Endothelial cell of umbilical vein (primary cell): ENCODE measurements at places on chromosomes 16 and 17. TPM values are rescaled to one million over a fixed set of nuclear protein-coding genes. Genes with fewer than 3 reads are reported as not detected.

Gene SLFN14
- not detected in 2 replicates for total RNA-seq

Gene DYNLRB2
- total RNA-seq, result not detected in 2 replicates

Gene DNAI2
- not detected in 2 replicates for total RNA-seq

Gene NARF
- total RNA-seq, result 83.4 and 85.6 TPM in 2 replicates

Gene GP2
- not detected in 2 replicates for total RNA-seq

Gene KRTAP2-1
- not detected in 2 replicates for total RNA-seq

Gene CFDP1
- total RNA-seq, result 49.6 and 53.8 TPM in 2 replicates

Gene NGFR
- total RNA-seq, result not detected in 2 replicates

Gene PIRT
- total RNA-seq, result not detected in 2 replicates

Gene MBTD1
- total RNA-seq, result 10.9 and 14.0 TPM in 2 replicates

Gene CCT6B
- total RNA-seq, result 0.78 and 1.6 TPM in 2 replicates

Gene PRSS53
- 2.8 and 4.5 TPM in 2 replicates for total RNA-seq

Gene HBQ1
- not detected in 2 replicates for total RNA-seq

Gene GSDMA
- not detected in 2 replicates for total RNA-seq

Gene ZNF750
- 0.23 and 0.80 TPM in 2 replicates for total RNA-seq

Gene MYO1C
- total RNA-seq, result 195 and 206 TPM in 2 replicates

Gene CACNG1
- total RNA-seq, result not detected in 2 replicates

Gene ZSCAN10
- not detected in 2 replicates for total RNA-seq

Gene WSCD1
- total RNA-seq, result 45.7 and 49.4 TPM in 2 replicates

Gene HNF1B
- not detected in 2 replicates for total RNA-seq

Gene C17orf78
- not detected in 2 replicates for total RNA-seq

Gene VAT1L
- 1.5 and 2.1 TPM in 2 replicates for total RNA-seq

Gene WIPF2
- total RNA-seq, result 29.0 and 30.4 TPM in 2 replicates

Gene RFFL
- total RNA-seq, result 14.1 and 14.2 TPM in 2 replicates

Gene CMTM2
- total RNA-seq, result not detected in 2 replicates

Gene SPATA32
- not detected in 2 replicates for total RNA-seq

Gene ANKRD40CL
- total RNA-seq, result not detected in 2 replicates

Gene SLC5A10
- not detected in 2 replicates for total RNA-seq

Gene CD300LB
- not detected in 2 replicates for total RNA-seq

Gene AGRP
- total RNA-seq, result not detected in 2 replicates

Gene CHRNE
- 0.76 and 0.84 TPM in 2 replicates for total RNA-seq

Gene CRHR1
- total RNA-seq, result not detected in 2 replicates

Gene PGP
- total RNA-seq, result 29.6 and 32.0 TPM in 2 replicates

Gene KRTAP1-4
- total RNA-seq, result not detected in 2 replicates

Gene KIF19
- 0.21 and 0.84 TPM in 2 replicates for total RNA-seq

Gene CD300E
- not detected in 2 replicates for total RNA-seq

Gene ZDHHC1
- 12.9 and 14.4 TPM in 2 replicates for total RNA-seq

Gene SPEM1
- total RNA-seq, result not detected in 2 replicates

Gene YBX2
- 0.31 TPM in 1 of 2 replicates, not detected in the other for total RNA-seq

Gene PPM1E
- total RNA-seq, result not detected in 2 replicates

Gene DHRS7C
- not detected in 2 replicates for total RNA-seq

Gene CMTR2
- 15.5 and 18.8 TPM in 2 replicates for total RNA-seq

Gene FAM20A
- not detected in 2 replicates for total RNA-seq

Gene ABCC11
- total RNA-seq, result not detected in 2 replicates

Gene LLGL2
- 5.4 and 5.8 TPM in 2 replicates for total RNA-seq

Gene INTS2
- total RNA-seq, result 13.4 and 14.4 TPM in 2 replicates

Gene AOC3
- total RNA-seq, result 0.27 and 0.44 TPM in 2 replicates

Gene PRDM7
- not detected in 2 replicates for total RNA-seq

Gene CAPNS2
- 3.2 and 3.5 TPM in 2 replicates for total RNA-seq

Gene NOS2
- total RNA-seq, result not detected in 2 replicates

Gene FDXR
- total RNA-seq, result 30.9 and 33.4 TPM in 2 replicates

Gene ADAM11
- 0.51 and 0.71 TPM in 2 replicates for total RNA-seq

Gene PLK1
- total RNA-seq, result 100 and 109 TPM in 2 replicates

Gene CFAP20
- total RNA-seq, result 44.7 and 46.8 TPM in 2 replicates

Gene WIPI1
- 41.5 and 49.9 TPM in 2 replicates for total RNA-seq

Gene IRX5
- total RNA-seq, result not detected in 2 replicates

Gene CBX1
- 95.2 and 102 TPM in 2 replicates for total RNA-seq
